ENCODE measurements at places on chromosomes 1 and 21.

DNA sequence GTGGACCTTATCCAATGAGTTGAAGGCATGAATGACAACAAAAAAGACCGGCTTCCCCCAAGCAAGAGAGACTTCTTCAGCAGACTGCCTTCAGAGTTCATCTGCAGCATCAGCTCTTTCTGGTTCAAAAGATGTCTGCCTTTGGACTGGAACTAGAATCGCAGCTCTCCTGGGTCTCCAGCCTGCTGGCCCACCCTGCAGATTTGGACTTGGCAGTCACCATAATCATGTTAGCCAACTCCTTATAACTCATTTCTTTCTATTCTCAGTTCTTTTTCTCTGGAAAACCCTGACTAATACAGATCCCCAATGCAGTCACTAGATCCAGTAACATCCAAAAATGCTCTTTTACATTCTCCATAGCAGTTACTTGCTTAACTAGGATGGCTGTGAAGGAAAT is 89.2 kb upstream of the MARK1 start:
- DNase-seq: no peak

GRCh38 chr1:244163861-244164510 is 112.9 kb downstream of the ZBTB18 start:
- peak; percentile 78 for DNase-seq

- no peak for DNase-seq
These were observed 1065.6 kb upstream of the TMPRSS15 start for GRCh38 chr21:19468991-19469715.

GRCh38 chr1:64514197-64514765 is 44.4 kb downstream of the CACHD1 start:
- no peak for DNase-seq

- no peak for DNase-seq
These were observed 1.7 kb upstream of the TMEM61 start for GRCh38 chr1:54978528-54979326.

DNA sequence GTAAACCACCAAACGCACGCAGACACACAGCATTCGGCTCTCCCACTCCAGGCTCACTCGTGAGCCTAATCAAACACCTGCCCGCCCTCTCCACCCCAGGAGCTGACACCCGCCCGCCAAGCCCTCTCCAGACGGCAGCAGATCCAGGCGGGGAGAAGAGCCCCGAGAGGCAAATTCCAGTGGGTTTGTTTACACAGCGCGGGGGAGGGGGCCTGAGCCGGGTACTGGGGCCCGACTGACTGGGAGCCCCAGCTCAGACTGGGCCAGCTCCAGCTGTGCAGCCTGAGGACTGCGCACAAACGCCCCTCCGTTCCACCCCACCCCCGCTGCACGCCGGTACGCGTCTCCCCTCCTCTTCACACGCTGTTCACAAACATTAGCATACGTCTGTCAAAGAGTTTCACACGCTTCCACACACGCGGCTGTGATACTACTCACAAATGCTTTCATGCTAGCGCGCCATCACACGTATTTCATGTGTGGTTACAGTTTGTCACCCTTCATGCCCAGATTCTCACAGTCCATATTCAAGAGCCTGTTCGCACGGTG is 1.0 kb upstream of the EFNA1 start:
- DNase-seq: no peak

DNA sequence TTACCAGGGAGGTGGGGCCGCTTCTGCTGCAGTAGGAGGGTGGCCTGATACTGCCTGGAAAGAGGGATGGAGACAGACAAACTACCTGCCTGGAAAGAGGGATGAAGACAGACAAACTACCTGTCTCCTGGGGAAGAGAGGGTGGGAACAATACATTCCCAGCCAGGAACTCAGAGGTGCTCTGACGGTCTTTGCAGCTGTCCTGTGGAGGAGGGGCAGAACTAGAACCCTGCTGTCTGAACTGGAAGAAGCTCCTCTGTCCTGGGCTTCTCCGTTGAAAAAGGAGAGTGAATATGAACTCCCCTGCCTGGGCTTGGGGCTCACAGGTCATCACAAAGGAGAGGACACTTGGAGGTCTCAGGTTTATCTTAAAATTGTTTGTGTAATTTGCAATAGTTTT is 40.3 kb upstream of the ETV3 start:
- no peak for DNase-seq

DNA sequence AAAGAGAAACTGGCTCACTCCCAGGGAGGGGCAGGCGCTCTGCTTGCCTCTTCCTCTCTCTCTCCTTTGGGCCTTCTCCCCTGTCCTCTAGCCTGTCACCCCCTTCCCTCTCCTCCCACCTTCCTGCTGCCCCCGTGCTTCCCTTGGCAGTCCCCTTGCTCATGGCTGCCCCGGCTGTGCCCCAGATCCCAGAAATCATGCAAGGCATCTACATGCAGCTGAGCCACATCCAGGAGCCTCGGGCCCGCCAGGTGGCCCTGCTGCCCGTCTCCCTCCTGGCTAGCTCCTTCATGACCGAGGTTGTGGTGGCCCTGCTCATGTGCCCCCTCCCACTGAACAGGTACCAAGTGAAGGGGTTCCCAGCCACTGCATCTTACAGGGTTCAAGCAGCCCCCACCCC is 36.0 kb upstream of the TTC4 start:
- DNase-seq: no peak

GRCh38 chr21:38916214-38916964 is 110.7 kb downstream of the ETS2 start:
- no peak for DNase-seq

GRCh38 chr1:167926486-167926997 is 9.9 kb upstream of the DCAF6 start:
- no peak for DNase-seq

GRCh38 chr1:223189903-223190724 is 47.1 kb upstream of the TLR5 start:
- no peak for DNase-seq

- no peak for DNase-seq
These were observed 24.0 kb upstream of the LIN9 start for GRCh38 chr1:226332947-226333346.

DNA sequence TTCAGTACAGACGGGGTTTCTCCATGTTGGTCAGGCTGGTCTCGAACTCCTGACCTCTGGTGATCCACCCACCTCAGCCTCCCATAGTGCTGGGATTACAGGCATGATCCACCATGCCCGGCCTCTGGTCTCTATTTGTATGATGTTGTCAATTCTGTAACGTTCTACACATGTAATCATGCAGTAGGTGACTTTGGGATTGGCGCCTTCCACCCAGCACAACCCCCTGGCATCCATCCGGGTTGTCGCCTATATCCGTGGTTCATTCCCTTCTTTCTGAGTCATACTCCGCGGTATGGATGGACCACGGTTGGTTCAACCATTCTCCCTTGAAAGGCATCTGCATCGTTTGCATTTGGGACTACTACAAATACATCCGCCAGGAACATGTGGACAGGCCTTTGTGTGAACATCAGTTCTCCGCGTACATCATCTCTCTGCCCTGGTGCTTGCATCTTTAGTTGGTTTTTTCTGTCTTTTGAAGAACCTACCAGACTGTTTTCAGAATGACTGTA is 72.1 kb downstream of the PDE9A start:
- DNase-seq: no peak

DNA sequence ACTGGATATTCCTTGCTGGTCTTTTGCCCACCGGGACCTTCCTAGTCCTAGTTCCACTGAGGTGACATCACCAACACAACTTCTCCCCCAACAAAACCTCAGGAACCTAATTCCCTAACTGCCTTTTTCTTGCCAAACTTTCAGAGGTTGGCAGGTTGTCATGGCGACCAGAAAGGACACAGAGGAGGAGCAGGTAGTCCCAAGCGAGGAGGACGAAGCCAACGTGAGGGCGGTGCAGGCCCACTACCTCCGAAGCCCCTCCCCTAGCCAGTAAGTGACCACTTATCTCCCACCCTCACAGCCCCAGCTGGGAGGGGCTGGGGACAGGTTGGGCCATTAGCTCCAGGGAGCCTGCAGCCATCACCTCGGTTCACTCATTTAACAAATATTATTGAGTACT is 815 bp downstream of the STYXL2 start:
- no peak for DNase-seq

DNA sequence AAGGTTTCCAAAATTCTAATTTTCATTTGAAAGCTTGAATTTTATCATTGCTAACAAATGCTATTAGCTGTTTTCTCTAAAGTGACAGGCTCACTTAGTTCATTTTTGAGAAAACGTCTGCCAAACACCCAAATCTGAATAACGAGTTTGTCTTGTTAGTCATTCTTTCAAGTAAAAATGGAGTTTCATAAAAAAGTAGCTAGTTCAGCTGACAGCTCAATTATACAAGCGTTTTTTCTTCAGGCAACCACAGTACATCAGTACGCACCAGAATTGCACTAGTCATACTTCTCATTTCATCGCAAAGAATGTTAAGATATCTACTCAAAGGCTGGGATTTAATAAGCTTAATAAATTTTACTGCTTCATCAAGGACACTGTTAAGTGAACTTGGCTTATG is 72.3 kb upstream of the SLFNL1 start:
- DNase-seq: no peak

GRCh38 chr1:118254491-118255425 is 69.7 kb upstream of the SPAG17 start:
- no peak for DNase-seq

DNA sequence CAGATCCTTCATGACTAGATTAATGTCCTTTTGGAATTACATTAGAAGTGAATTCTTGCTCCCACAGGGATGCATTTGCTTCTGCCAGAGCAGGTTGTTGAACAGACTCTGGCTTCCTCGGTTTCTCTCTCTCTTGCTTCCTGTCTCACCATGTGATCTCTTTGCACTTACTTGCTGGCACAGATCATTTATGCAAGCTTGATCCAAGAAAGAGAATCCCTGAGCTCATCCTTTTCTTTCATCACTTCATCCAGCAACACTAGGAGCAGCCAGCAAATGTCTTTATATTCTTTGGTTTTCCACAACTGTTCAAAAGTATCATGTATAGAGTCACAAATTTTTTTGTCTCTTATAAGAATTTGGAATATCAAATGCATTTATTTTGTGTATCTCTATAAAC is 313.5 kb downstream of the ZNF326 start:
- no peak for DNase-seq

DNA sequence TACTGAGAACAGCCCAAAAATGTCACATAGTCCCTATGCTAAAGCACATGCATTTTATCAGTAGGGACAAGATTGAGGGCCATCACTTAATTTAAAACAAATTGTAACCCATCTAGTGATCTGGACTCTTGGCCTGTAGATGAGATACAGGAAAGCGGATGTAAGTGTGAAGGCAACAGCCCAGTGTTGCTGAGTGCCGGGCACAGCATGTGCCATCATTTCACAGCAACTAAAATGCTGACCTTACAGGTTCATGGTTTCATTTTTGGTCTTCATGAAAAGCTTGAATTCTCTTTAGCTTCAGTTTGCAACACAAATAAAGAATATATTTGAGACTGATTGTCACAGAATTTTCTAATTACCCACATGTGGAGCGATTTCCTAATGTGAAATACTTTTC is 5.8 kb downstream of the COG2 start:
- DNase-seq: no peak

DNA sequence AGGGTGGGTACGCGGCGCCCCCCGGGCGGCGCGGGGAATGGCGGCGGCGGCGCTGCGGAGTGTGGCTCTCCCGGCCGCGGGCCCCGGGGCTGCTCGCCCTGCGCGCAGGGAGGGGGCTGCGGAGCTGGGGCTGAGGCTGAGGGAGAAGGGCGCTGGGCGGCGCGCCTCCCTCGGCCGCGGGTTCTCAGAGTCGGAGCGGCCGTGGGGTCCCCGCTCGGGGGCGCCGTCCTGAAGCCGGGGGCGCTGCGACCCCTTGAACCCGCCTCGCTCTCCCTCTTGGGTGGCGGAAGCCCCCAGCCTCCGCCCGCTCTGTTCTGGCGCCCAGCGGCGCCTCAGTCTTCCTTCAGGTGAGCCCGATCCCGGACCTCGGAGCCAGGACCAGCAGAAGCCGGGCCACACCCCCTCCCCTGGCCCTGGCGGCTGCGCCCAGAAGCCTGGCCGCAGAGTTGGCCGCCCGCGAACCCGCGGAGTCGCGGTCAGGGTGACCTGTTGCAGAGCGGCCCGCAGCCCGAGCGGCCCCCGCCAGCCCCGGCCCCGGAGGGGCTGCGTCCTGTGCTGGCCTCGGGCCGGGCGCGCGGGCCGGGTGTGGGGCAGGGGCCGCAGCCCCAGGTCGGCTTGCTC is 532 bp downstream of the RALGPS2 start:
- no peak for DNase-seq

GRCh38 chr1:171841931-171842761 is 848 bp downstream of the DNM3 start:
- DNase-seq: no peak

DNA sequence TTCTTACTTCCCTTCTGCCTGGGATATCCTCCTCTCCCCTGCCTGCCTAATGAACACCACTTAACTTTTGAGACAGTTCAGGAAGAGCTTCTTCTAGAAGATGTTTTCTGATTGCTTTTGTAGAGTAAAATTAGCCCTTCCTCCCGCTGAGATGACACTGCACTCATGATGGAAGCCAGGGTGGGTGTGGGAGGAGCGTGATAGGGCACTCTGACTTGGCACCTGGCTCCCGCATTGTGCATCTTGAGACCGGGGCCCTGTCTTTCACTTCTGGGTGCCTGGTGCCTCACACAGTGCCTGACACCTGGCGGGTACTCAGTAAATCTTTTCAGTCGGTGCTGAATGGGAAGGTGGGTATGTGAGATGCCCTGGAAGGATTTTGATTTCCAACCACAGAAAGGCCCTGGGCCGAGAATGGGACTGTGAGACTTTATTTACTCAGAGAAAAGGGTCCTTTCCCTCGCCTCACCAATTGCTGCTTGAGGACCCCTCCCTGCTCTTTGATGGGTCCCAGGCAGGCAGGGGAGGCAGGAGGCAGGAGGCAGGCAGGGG is 6.8 kb downstream of the THEM5 start:
- no peak for DNase-seq

DNA sequence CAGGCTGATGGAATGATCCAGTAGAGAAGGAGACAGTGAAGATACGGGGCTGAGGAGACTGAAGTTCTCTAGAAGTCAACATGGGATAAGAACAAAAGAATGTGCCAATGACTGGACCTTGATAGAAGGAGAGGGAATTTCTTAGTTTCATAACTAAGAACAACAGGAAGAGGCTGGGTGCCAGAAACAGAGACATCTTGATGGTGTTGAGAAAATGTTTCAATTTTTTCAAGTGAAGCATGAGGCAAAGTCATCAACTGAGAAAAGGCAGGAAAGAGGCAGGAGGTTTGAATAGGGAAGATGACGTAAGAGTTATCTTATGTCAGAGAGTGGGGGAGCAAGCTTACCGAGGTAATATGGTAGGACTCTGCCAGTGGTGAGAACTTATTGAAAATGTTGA is 80.1 kb downstream of the SPAG17 start:
- DNase-seq: no peak

DNA sequence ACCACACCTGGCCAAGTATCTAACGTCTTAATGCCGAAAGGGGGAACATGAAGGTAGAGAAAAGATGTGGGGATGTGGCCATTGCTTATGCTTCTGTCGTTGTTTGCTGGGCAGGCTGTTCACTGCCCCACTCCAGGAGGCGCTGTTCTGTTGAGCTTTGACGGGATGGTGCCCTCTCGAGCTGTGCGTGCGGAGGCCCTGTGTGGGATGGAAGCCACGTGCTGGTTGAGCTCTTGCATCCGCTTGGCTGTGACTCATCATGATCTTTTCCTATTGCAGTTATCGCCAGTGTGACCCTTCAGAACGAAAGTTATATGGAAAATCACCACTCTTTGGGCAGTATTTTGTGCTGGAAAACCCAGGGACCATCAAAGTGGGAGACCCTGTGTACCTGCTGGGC is 26.3 kb downstream of the MTARC1 start:
- DNase-seq: no peak

Data from iPS DF 19.7 (cell line).